ENCODE measurements at places on chromosomes 12 and 14.

GRCh38 chr12:95694136-95694535 is 96.4 kb downstream of the NTN4 start:
- DNase-seq = no peak

DNA sequence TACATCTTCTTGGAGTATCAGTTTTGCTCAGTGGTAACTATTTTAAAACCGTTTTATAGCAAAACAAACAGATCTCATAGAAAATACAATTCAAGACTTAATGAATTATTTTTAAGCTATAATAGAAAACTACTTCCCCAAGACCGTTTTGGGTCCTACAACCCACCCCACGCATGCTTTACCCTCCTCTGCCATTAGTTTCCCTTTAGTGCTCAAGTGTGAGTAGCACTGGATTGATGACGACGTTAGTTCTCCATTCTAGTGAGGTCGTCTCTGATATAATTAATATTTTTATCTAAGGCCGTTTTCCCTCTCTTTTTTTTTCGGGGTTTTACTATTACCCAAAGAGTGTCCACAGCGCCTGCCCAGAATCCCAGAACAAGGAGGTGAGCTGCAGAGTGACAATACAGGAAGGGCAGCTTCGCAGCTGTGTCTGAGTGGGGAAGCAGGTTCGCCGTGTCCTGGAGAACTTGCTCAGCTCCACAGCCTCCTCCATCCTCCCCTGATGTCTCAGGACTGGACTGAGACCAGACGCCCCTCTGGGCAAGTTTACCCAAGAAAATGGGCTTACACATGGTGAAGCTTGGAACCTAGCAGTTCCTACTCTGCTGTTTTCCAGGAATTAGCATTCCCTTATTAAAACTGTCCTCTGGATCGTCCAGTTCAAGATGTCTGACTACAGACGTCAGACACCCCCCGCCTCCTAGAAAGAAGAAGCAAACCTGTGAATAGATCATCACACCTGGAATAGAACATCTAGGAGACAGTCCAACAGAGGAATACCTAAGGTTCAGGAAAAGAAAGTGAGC is 31.9 kb upstream of the MON2 start:
- no peak for DNase-seq

DNA sequence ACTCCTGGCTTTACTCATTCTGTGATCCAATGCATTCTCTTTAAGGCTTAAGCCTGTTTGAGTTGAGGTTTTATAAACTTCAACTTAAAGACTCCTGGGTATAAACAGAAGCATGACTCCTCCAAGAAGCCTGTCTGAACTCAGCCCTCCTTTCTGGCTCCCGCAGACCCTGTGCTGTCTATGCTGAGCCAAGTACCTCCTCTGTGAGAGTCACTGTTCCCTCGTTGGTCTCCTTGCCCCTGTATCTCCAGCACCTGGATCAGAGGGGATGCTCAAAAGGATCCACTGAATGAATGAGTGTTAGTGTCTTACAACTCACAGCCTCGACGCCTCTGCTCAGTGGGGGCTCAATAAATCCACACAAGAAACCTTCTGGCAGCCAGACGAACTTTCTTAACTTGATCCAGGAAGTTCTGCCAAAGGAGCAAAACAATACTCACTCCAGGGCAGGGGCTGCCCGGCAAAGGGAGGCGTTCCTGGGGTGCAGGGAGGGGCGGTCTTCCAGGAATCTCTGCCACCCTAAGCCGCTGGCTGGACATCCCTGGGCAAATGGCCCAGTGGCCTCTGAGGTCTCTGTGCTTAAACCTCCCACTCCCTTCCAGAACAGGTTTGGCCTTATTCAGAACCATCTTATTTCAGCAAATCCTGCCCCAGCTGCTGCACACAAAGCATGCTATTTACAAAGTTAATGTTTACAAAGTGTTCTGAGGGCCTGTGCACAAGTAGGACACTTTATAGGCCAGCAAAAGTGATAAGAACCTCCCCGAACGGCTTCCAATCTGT is 32.9 kb downstream of the MAP1LC3B2 start:
- DNase-seq = no peak

- no peak for DNase-seq
Observed at GRCh38 chr12:67354966-67355365, 85.8 kb downstream of the CAND1 start.

GRCh38 chr14:58826845-58827686 is 189.3 kb downstream of the DACT1 start:
- no peak for DNase-seq

DNA sequence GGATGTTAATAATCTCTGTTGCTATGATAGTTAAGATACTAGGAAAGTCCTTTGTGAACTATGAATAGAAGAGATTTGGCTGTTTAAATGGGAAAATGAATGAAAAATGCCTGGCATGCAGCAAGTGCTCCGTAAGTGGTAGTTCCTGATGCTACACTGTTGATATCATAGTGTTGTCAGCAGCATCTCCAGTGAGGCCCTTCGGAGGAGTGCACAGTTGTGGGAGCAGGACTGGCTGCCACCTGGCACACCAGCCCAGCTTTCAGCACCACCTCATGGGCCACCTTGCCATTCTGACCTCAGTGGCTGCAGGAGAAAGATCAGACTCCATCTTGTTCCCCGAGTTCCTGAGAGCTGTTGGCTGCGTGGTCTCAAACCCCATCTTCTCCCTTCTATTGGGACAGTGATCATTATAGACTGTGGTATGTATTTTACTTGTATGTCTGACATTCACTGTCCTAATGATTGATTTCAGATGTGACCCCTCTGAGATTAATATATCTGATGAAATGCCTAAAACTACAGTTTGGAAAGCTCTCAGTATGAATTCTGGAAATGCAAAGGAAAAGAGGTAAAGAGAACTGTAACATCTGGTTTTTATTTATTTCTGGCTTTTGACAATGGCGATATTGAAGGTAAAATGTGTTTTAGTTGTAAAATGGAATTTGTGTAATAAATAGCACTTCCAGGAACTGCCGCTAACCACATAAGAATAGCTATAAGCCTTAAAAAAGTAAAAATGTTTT is 80.9 kb downstream of the SLC4A8 start:
- no peak for DNase-seq

- no peak for DNase-seq
Observed at GRCh38 chr12:47863985-47864384, 40.8 kb downstream of the VDR start.

- DNase-seq = no peak
Observed at GRCh38 chr12:114547636-114548035, 136.3 kb downstream of the TBX3 start.

GRCh38 chr14:92584220-92584619 is 70.6 kb downstream of the RIN3 start:
- no peak for DNase-seq

- DNase-seq = peak; percentile 48
Observed at GRCh38 chr14:37595809-37596621, 586 bp downstream of the TTC6 start.

- no peak for DNase-seq
Observed at GRCh38 chr12:92242907-92243306, 97.3 kb upstream of the BTG1 start.

DNA sequence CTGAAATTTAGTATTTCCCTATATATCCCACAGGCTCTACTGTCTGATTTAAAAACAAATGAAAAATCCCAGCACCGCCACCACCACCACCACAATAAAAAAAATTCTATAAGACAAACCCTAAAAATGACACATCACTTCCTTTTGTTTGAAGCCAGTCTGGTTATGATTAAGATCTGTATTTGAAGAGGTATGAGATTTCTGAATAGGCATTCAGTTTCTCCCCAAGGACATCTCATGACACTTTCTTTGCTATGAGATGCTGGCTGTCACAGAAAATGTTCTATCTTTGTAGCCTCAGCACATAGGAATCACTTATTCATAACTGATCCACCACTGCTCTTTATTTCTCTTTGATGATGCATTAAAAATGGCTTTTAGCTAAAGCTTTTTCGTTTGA is 1071.0 kb downstream of the SLC6A15 start:
- no peak for DNase-seq

DNA sequence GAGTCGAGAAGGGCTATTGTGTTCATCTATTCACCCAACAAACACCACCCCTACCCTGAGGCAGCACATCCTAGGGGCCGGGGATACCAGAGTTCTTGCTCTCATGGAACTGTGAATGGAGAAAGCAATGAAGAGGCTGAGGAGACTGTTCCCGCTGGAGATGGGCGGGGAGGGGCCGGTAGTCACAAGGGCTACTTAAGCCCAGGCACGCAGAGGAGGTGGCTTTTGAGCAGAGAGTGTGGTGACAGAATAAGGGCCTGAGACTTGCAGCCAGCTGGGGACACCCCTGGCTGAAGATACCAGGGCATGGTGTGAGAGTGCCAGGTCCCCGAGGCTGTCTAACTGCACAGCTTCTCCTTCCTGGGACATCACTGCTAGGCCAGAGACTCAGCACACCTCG is 114.1 kb upstream of the EVL start:
- no peak for DNase-seq

GRCh38 chr12:51181558-51181957 is 8.6 kb upstream of the TFCP2 start:
- no peak for DNase-seq

GRCh38 chr12:113820842-113821241 is 145.3 kb downstream of the RBM19 start:
- DNase-seq = no peak

- no peak for DNase-seq
Observed at GRCh38 chr14:54486685-54487084, 2.1 kb downstream of the GMFB start.

DNA sequence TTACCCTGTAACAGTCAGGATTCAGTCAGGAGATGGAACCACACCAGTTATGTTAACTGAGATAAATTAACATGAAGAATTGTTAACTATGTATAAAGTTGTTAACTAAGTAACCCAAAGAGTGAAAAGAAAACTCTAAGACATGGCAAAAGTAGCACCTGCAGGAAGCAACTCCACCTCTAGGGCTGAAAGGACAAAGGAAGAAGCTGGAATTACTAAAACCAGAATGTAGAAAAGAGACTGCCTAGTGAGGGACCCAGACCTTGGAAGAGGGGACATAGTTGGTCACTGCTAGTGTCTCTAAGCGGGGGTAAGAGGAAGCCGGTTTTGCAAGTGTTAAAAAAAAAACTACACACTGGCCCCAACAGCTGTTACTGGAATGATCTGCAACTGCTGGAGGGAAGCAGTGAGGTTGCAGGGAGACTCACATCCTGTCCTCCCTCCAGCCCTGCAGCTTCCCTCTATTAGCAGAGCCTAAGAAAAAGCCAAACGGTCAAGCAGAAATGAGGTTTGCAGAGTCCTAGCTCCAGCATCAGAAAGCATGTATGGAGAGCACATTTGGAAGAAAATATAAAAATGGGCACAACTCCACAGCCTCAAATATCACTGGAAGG is 39.8 kb downstream of the GPR135 start:
- no peak for DNase-seq

DNA sequence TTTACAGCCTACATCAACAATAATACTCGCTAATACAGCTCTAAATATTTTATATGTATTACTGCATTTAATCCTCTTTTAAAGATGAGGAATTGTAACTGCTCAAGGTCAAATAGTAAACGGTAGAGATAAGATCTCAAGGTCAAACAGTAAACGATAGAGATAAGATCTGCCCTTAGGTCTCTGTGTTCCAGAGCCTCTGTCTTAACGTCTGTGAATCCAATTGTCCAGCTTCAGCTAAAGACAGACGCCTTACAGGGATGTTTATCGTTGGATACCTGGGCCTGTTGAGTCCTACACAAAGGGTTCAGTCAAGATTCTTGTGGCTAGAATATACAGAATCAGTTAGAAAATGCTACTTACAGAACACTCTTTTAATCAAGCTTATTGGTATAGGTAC is 20.0 kb downstream of the PYGL start:
- DNase-seq = no peak

- no peak for DNase-seq
Observed at GRCh38 chr12:45303945-45304344, 88.0 kb downstream of the ANO6 start.

- DNase-seq = no peak
Observed at GRCh38 chr14:103492156-103492925, 30.3 kb downstream of the CKB start.

Measured in activated CD4-positive, alpha-beta T cell treated with anti-CD3 and anti-CD28 coated beads for 24 hours (primary cell).